ENCODE measurements at places on chromosomes 3 and 15.

DNA sequence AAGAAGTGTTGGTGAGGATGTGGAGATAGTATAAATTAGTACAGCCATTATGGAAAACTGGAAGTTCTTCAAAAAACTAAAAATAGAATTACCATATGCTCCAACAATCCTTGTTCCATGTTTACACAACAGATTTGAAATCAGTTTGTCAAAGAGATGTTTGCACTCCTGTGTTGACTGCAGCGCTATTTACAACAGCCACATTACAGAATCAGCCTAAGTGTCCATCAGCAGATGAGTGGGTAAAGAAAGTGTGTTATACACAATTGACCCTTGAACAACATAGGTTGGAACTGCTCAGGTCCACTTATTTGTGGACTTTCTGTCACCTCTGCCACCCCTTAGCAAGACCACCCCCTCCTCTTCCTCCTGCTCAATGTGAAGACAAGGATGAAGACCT, 34.7 kb downstream of the LMLN start:
- DNase-seq = no peak

DNA sequence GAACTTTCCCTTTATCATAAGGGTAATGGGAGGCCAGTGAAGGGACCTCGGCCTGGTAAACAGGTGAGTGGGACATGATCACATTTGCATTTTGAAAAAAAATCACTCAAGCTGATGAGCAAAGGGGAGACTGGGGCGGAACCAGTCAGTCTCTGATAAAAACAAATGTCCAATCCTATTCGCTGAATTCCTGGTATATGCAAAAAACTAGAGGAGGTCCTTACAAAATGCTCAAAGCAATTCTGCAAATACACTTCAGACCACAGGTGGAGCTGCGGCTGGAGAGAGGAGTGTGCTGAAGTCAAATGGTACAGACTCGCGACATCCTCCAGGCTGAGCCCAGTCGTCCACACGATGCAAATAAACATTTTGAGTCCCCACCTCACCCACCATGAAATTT, 166.7 kb downstream of the FOXP1 start:
- no peak for DNase-seq

GRCh38 chr3:134852893-134853351, 57.9 kb downstream of the EPHB1 start:
- no peak for DNase-seq

- DNase-seq = no peak
These were observed 156.3 kb downstream of the TIGIT start for GRCh38 chr3:114450008-114450596.

DNA sequence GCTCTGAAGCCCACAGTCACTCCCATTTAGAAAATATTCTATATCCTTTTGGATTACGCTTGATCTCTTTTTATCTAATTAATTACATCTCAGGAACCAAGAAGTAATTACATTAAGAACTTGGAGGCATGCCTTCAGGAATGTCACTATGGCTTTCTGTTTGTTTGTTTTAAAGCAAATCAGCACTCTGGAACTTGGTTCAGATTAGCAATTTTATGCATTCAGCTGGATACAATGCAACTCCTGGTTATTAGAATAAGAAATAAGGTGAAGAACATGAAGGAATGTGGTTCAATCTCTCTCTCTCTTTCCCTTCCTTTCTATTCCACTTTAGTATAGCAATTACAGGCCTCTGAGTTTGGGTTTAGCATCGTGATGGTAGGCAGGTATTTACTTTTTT, 235.8 kb downstream of the FHIT start:
- no peak for DNase-seq

GRCh38 chr3:33940736-33941135, 142.3 kb downstream of the PDCD6IP start:
- DNase-seq = no peak

DNA sequence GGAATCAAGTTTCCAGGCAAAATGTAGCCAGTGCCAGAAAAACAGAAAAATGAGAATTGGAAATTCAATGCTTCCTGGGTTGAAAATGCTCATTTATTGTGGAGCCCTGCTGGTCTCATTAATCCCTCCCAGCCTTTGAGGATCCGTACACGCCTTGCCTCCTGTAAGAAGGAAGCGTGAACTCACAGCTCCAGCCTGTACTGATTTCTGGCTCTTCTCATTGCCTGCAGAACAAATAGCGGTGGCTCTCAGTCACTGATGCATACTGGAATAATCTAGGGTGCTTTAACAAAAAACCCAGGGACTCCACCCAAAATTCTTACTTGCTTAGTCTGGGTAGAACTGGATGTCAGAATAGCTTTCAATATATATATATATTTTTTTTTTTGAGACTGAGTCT, 29.3 kb upstream of the SLC24A5 start:
- DNase-seq = peak; percentile 15

GRCh38 chr3:143726727-143727126, 121.5 kb downstream of the SLC9A9 start:
- DNase-seq = peak; percentile 44

GRCh38 chr3:78895528-78895927, 872.3 kb downstream of the ROBO1 start:
- peak; percentile 38 for DNase-seq

DNA sequence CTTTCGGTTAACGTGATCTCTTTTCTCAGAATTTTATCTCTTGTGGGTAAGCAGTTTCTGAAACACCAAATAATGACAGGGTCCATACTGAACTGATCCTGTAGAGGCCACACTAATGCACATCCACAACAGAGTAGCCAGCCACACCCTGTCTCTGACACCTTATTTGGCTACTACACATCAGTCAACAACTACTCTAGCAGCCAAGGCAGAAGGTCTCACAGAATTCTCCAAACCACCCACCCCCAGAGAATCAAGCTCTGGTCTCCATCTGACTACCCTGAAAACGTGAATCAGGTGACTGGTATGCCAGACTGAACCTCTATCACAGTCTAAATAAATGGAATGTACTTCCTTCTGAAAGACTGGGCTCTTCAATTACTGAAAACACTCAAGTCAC, 38.0 kb downstream of the EDC3 start:
- peak; percentile 55 for DNase-seq

DNA sequence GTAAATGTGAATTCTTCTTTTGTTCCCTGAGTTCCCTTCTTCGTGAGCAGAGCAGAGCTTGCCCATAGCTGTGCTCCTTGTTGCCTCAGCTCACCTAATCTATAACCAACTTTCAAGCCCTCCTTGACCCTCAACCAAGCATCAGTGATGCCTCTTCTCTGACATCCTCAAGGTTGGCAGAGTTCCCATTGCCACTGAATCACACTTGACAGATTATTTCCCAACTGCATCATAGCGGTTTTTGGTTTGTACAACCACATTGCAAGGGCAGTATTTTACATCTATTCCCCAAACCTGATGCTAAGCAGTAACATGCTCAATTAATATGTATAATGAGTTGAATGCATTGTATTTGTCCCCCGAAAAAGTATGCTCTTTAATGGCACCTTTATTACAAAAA, 133.0 kb upstream of the SNTN start:
- DNase-seq = peak; percentile 48

DNA sequence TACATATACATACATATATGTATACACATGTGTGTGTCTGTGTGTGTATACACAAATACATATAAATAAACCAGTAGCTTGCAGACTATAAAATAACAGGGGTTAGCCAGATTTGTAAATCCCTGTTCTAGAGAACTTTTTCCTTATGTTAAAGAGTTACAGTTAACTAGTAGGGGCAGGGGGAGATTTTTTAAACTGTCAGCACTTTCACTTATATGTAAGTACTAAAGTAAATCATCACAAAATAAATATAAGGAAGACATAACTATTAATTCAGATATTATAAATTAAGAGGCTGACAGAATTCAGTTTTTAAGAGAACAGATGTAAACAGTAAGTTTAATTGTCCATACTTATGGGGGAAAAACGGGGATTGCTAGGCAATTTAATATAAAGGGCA, 74.0 kb downstream of the LRRFIP2 start:
- no peak for DNase-seq

- no peak for DNase-seq
These were observed 166.9 kb downstream of the TNIK start for GRCh38 chr3:171293142-171293782.

GRCh38 chr15:61275901-61276300, 46.8 kb upstream of the RORA start:
- no peak for DNase-seq

All from GM23248 (cell line).